ENCODE measurements at places on chromosomes 4 and X.

- no peak for DNase-seq
Observed at GRCh38 chr4:82733636-82734035, 65.0 kb downstream of the SCD5 start.

DNA sequence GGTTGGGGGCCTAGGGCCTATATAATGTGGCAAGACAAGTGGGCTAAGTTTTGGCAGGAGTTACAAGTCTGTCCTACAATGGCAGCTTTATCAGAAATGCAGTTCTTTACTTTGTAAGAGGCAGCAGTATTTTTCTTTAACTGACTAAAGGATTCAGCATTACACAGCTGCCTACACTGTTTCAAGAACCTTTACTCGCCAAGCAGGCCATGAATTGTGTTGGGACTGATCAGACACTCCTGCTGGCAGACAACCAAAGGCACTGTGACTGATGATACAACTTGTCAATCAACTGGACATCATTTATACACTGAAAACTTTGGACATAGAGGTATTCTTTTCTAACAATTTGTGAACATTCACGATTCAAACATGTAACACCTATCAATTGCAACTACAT is 4.3 kb downstream of the MORC4 start:
- no peak for DNase-seq

DNA sequence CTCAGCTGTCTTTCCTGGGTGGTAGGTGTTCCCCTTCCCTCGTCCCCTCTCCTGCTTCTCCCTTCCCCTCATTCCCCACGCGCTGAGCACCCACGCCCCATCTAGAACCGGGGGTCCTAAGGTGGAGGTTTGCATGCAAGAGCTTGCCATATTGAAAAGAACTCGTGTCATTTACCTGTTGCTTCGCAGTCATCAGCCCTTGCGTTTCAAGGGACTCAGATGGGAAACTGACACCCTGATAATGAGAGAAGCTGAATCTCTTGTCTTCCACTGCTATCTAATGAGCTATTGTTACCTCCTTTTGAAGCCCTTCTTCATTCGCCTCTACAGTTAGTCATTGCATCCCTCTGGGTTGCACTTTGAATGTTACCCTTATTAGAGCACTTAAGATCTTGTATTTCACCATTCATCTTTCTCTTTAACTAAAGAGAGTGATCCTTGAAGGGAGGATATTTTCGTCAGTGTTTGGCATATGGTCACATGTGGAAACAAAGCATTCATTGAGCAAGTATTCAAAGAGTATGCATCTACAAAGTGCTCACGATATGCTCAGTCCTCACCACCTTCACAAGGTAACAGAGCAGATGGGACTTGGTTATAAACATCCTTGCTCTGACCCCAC is 25.7 kb downstream of the ARL9 start:
- DNase-seq, result no peak

- DNase-seq, result peak; percentile 89
Observed at GRCh38 chr4:5365071-5366008, 314.1 kb downstream of the STK32B start.

DNA sequence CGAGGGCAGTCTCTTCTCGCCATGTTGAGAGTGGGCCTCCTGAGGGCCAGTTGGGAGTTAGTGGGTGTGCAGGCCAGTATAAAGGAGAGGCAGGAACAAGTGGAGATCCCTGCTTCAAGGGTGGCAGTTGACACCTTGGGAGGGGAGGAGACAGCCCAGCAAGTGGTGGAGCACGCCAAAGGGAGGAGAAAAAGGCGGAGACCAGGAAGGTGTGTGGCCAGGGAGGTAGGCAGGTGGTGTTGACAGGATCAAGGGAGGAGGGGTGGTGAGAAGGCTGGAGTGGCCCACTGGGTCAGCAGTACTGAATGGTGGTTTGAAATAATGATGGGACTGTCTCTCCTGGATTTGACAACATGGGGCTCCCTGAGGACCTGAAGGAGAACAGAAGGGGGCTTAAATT is 32.6 kb downstream of the ZNF185 start:
- DNase-seq, result no peak

DNA sequence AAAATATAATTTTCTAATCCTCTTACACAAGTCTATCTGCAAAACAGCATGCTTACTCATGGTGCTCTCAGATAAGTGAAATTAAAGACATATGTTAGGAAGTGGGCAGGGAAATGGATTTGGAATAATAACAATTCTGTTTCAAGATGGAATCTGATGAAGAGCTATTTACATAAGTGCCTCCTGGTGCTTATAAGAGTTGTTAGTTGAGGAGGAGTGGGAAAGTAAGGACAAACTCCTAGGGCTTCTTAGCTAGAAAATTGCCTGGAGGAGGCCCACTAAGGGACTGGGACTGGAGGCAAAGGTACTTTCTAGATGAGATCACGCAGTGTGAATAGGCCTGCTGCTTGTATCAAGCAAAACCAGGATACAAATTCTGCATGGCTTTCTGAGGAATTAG is 939.8 kb downstream of the GLUD2 start:
- no peak for DNase-seq

- no peak for DNase-seq
Observed at GRCh38 chr4:99104153-99104552, 15.6 kb upstream of the ADH5 start.

DNA sequence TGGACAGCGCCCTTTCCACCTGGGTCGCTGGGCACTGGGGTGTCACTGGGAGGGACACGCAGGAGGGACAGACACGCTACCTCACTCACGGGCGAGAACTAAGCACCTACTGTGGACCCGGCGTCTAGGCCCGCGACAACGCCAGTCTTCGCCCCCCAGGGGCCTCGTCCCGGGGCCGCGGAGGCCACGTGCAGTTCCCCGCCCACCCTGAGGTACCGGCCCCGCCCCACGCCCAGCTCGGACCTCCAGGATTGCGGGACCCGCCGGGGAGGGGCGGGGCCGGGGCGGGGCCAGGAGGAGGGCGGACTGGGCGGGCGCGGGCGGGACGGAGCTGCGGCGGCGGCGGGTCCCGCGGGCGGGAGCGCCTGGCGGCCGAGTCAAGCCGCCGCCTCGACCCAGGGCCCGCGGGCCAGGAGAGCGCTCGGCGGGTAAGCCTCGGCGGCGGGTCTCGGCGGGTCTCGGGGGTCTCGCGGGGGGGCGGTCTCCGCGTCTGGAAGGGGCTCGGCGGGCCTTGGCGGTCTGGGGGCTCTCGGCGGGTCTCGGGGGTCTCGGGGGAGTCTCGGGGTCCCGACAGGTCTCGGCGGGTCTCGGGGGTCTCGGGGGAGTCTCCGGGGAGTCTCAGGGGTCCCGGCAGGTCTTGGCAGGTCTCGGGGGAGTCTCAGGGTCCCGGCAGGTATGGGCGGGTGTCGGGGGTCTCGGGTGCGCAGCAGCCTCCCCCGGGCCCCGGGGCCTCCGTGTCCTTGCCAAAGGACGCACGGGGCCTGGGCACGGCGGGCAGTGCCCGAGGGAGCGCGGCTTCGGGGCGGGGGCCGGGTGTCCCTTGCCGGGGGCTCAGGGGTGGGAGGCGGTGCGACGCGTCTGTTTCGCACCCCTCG is at the start of gene SH3BP2:
Gene SH3BP2 (plus strand): TSS at position 375 of the 875 bp plus-strand sequence. CDS start 27,533 bp downstream, outside the sequence.
- DNase-seq, result no peak

DNA sequence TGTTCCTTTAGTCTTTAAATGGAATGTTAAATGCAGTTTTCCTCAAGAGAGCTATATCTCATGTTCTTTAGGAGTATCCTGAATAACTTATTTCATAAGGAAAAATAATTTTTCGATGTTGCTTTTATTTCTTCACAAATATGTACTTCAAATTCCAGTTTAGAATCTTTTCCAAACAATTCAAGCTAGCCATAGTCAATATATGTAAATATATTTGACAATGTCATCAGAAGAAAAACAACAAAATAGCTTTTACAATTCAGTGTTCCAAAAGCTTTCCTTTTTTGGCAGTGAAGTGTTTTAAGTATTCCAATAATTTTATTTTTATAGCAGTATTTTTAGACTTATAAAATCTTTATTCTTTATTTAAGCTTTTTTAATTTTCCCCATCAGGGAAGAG is 1532.0 kb downstream of the PCDH18 start:
- no peak for DNase-seq

All from AG04449 (cell line).